ENCODE measurements at places on chromosomes 12 and 14. TPM values are rescaled to one million over a fixed set of nuclear protein-coding genes. Genes with fewer than 3 reads are reported as not detected.

- DNase-seq, result no peak
Measured at GRCh38 chr14:62694075-62694474, 351.2 kb downstream of the KCNH5 start.

DNA sequence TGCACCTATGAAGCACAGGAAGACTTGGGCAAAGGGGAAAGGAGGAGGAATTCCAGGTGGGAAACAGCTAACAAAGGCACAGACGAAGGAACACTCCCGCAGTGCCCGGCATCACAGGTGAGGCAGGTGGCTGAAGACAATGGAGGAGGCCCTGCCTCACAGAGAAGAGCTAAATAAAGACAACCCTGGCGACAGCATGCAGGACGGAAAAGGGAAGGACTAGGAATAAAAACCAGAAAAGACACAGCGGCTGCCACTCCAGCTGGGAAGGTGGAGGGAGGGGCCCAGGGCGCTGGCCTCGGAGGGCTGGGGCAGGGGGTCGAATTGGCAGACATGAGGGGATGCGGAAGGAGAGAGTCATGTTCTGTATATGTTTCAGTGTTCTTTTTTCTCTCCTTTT lies 43.0 kb upstream of the ANO2 start:
- no peak for DNase-seq

- DNase-seq, result no peak
Measured at GRCh38 chr12:112838731-112839130, 47.2 kb downstream of the RPH3A start.

- no peak for DNase-seq
Measured at GRCh38 chr14:36420149-36420687, 99.8 kb upstream of the MBIP start.

DNA sequence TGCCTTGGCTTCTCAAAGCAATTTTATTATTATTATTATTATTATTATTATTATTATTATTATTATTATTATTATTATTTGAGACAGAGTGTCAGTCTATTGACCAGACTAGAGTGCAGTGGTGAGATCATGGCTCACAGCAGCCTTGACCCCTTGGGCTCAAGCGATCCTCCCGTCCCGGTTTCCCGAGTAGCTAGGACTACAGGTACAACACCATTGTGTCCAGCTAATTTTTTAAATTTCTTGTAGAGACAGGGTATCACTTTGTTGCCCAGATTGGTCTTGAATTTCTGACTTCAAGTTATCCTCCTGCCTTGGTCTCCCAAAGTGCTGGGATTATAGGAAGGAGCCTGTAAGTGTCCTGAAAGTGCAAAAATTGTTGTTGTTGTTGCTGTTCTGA lies 11.6 kb upstream of the AP4S1 start:
- no peak for DNase-seq

- no peak for DNase-seq
Measured at GRCh38 chr12:40232602-40233001, 7.8 kb downstream of the LRRK2 start.

DNA sequence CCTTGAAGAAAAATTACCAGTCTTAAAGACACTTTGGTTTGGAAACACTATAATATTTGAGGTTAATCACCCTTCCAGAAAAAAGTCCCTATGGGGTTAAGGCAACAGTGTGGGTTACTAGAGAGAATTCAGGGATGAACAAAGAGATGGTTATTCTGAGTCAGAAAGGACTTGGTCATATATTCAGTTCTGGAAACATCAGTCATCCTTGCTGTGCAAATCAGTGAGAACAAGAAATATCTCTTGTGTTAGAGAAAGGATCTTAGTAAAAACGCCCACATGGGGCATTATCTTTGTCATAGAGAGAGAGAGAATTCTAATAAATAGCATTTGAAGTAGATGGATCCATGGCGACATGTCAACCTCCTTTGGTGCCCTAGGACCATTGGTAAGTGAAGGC lies 59.4 kb upstream of the E2F7 start:
- no peak for DNase-seq

DNA sequence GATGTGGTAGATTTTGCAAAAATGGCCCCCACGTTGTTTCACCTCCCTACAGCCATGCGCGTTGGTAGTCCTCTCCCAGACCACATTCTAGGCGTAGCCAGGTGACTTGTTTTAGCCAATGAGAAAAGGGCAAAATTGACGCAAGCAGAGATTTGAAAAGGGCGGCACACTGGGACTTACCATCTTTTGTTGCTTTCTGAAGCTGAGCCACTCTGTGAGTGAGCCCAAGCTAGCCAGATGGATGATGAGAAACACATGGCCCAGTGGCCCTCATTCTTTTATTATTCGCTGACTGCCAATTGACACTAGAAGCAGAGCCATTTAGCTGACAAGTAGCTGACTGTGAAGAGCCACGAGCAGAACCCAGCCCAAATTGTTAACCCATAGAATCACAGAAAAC lies 142.0 kb upstream of the GZMB start:
- no peak for DNase-seq

GRCh38 chr12:132373901-132374611 lies 44.7 kb upstream of the GALNT9 start:
- DNase-seq, result no peak

- no peak for DNase-seq
Measured at GRCh38 chr12:6096527-6096926, 27.9 kb downstream of the VWF start.

Gene CLEC12A
- total RNA-seq, result 0.30 TPM

Gene SYT1
- total RNA-seq, result not detected

Gene CLEC4E
- not detected for total RNA-seq

Gene SETD3
- total RNA-seq, result 53.7 TPM

Gene KRT78
- total RNA-seq, result not detected

Gene DTX3
- total RNA-seq, result 21.7 TPM

Gene TMEM132C
- total RNA-seq, result not detected

Gene ANKS1B
- 0.76 TPM for total RNA-seq

Gene LYZ
- total RNA-seq, result not detected

All from activated T-helper 2 cell treated with anti-CD3 and anti-CD28 coated beads, Interferon-gamma antibody, Interleukin-2, Interleukin-4, amounts not matched to agents 10 μg/mL and 5 μg/mL and 100 μg/mL, durations not matched to agents 14 hours and 24 hours and 36 hours (primary cell).